Fibroblast of the aortic adventitia (primary cell): ENCODE measurements at places on chromosomes 2 and 18. TPM values are rescaled to one million over a fixed set of nuclear protein-coding genes. Genes with fewer than 3 reads are reported as not detected.

DNA sequence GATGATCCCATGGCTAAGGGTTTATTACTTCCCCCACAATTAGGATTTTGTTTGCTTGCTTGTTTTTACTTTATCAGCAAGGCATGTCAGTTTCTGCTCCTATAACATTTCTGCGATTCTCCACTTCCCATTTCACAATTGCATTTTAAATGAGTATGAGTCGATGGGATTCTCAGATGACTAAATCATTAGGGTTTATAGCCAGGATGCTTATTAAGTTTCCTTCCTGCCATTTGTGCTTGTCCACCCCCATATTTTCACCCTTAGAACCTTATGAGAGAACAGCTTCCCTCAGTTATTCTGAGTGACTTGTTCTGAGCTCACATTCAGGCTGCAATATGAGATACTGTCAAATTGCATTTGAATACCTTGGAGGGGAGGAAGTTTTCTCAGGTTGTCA, 37.9 kb upstream of the C1GALT1C1L start:
- DNase-seq, result peak; percentile 30

The NAPG gene
- 44.6 and 73.6 TPM in 2 replicates for total RNA-seq

The CCDC141 gene
- 1.8 and 2.7 TPM in 2 replicates for total RNA-seq

The COL4A3 gene
- total RNA-seq, result 0.08 and 1.3 TPM in 2 replicates

GRCh38 chr18:13191779-13192178, 26.8 kb upstream of the LDLRAD4 start:
- no peak for DNase-seq

DNA sequence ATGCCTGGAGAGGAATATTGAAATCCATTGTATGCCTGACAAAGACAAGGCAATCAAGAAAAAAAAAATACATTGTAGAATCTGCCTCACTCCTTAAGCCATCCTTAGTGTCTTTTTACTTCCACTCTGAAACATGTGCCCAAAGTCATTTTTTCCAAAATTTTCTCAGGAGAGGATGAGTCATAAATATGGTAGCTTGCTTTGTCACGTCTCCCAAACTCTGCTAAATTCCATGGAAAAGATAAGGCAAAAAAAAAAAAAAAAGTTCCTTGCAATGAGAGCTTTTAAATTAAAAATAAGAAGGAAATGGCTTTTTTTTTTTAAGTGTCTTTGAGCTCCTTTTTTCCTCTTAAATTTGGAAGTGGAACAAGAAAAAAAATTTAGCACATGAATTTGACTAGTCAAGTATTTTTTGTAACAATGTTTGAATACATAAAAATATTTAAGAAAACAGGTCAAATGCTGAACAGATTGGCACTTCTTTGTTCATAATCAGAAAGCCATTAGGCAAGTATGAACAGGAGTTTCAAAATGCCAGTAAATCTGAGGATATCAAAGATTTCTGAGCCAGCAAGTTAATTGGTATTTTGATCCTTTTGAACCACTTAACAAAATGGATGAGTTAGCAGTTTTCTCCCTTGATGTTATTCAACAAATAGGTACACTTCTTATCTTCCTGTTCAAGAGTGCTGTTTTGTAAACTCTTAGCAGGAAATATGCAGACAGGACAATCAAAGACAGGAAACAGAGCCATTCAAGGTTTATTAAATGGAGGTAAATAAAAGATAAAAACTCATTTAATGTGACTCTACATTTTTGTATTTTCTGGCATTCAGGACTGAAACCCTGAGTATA, 247.3 kb upstream of the SP5 start:
- peak; percentile 22 for DNase-seq

DNA sequence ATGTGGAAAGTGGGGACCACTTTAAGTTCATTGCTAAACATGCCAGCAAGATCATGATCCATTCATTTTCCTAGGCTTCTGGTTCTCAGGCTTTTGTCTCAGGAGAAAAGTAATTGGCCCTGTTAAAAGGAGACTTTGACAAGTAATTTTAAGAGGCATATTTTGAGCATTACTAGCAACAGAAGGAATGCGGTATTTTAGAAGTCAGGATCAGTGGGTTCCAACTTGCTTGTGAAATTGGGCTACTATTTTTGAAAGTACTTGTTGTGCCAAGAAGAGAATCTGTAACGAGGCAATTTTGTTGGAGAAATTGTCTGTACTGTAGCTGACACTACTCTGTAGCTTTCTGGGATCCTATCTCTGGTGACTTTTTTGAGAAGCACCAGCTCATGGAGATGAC, 59.4 kb downstream of the CERS6 start:
- DNase-seq, result peak; percentile 92

DNA sequence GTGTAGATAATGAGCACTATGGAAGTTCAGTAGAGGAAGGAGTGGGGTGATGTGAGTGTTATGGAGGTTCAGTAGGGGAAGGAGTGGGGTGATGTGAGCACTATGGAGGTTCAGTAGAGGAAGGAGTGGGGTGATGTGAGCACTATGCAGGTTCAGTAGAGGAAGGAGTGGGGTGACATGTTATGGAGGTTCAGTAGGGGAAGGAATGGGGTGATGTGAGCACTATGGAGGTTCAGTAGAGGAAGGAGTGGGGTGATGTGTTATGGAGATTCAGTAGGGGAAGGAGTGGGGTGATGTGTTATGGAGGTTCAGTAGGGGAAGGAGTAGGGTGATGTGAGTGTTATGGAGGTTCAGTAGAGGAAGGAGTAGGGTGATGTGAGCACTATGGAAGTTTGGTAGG, 116.3 kb upstream of the SMAD7 start:
- DNase-seq, result no peak

- DNase-seq, result no peak
Measured at GRCh38 chr2:239225371-239225851, 175.4 kb downstream of the HDAC4 start.

GRCh38 chr2:152740743-152741328, 22.4 kb downstream of the ARL6IP6 start:
- DNase-seq, result peak; percentile 79

- DNase-seq, result no peak
Measured at GRCh38 chr2:167069855-167070254, 181.6 kb downstream of the XIRP2 start.

- DNase-seq, result no peak
Measured at GRCh38 chr2:39378968-39379367, 58.1 kb downstream of the MAP4K3 start.

The NMUR1 gene
- not detected in 2 replicates for total RNA-seq

DNA sequence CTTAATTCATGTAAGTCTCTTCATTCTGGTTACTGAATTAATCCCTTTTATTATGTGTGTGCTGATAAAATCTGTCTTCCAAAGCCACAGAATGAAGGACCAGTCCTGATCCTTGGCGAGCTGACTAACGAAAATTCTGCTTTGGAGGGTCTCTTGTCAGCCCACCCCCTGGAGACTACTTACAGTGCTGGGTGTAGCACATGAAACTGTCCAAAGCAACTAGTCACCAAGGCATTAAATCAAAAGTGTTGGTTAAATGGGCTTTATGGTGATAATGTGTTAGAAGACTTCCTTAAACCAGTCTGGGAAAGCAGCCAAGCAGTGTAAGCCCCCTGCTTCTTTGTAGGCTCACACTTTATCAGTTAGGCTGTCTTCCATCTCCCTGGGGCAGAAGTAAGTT, 420.2 kb downstream of the SUCLG1 start:
- no peak for DNase-seq

The TMEM247 gene
- not detected in 2 replicates for total RNA-seq

The ACAA2 gene
- 56.8 and 80.1 TPM in 2 replicates for total RNA-seq

DNA sequence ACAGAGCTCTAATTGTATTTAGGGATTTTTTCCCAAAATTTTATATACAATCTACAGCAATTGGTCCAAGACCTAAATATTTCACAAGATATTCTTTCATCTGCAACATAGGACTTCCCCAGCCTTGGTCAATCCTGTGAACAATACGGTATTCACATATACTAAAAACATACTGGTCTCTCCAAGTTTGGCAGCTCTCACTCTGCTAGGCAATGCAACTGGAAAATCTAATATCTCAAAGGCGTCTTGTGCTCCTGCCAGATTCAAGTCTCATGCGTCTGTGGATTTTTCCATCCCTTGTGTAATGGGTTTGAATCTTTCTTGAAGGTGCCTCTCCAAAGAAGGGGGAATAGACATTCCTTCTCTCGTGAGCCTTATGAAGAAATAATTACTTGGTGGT, 27.4 kb upstream of the MBOAT2 start:
- peak; percentile 71 for DNase-seq

DNA sequence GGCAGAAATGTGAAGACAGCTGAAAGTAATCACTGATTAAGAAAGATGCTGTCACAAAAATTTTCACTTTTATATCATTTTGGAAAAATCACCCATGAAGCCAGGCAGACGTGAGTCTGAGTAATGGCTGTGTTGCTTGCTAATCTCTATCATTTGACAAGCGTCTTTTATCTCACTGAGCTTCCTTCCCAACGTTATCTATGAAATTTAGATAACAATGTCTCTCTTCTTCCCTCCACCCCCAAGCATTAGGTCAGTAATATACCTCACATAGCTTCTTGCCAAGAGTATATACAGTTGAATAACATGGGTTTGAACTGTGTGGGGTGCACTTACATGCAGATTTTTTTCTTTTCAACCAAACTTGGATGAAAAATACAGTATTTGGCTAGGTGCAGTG, 388.6 kb upstream of the NRXN1 start:
- peak; percentile 0 for DNase-seq

DNA sequence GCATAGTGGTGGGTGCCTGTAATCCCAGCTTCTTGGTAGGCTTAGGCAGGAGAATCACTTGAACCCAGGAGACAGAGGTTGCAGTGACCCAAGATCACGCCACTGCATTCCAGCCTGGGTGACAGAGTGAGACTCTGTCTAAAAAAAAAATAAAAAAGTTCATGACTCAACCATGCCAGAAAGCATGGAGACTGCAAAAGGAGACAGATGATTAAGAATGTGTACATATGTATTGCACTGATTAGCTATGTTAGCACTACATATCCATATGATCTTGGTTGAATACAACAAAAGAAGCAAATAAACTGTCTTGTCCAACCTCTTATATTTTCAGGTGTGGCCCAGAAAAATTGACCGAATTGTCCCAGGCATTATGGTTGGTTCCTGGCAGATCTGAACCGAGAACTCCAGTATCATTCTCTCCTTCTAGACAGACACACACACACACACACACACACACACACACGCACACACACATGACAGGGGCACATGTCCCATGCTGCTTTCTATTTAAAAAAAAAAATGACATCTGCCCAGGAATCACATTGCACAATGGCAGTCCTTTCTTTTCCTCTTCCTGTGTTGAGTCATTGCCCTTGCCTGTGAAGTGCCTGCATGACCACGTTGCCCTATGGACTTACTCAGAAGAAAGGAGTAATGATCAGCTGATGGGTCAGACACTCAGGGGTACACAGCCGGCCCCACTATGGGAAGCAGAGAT, 65.6 kb downstream of the MYCN start:
- no peak for DNase-seq

The ERFE gene
- 2.8 and 3.4 TPM in 2 replicates for total RNA-seq

DNA sequence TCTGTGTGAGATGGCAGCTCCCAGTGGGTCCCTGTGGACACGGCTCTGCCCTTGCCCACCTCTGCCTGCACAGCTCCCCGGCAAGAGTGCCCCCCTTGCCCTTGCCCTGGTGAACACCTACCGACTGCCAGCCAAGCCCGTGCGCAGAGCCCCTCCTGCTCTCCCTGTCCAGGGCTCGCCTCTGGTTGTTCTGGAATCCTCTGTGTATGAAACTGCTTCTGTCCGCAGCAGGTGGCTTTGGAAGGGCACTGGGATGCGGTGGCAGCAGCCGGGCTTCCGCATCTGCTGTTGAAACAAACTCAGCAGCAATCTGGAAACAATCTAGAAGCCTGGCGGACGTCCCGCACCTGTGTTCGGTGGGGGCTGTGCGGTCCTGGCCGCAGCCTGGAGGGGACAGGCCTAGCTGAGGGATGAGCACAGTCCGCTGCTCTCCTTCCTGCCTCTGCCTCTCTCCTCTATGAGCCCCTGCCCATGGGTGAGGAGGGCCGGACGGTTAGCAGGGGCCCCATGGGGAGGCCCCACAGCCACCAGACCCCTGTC, 34.0 kb upstream of the KLF11 start:
- no peak for DNase-seq

DNA sequence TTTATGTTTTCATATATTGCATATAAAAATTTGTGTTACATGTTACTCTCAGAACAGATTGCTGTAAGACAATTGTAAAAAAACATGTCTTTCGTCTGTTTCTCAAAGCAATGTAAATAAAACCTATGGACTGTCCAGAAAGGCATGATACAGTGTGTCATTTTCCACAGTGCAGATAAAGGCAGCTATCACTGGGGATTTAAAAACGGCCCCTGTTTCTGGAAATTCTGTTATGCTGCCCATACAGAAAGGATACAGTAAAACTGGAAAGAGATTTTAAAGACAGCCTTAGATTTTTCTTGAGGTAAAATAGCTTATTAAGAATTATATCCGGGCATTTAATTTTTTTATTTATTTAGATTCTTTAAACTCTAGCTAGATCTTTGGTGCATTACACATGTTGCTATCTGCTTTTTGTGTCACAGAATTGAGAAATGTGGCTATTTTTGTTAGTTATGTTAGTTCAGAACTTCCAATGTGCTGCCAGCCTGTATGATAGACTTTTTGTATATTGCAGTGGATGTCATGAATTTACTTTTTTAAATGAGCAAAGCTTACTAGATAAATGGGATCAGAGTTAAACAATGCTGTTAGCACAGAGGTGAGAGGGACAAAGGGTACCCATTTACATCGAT, 859 bp upstream of the INO80D start:
- DNase-seq, result peak; percentile 29

The CHRND gene
- not detected in 2 replicates for total RNA-seq

GRCh38 chr2:189534854-189535832, 45.4 kb downstream of the SLC40A1 start:
- peak; percentile 72 for DNase-seq

The IL36B gene
- not detected in 2 replicates for total RNA-seq

DNA sequence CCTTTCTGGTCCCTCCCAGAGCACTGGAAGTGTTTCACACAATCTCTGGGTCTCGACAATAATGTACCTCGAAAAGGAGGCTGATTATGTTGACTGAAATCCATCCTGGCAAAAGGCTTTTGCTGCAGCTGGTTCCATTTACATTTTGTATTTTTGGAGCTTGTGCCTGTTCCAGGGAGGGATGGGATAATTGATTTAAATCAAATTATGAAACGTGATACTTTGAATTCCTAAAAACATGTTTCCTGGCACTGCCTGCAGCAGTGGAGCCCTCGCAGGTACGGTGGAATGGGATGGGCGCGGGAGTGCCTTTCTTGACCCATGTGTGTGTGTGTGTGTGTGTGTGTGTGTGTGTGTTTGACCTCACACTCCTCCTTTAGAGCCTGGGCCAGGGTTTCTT, 455.5 kb upstream of the MEIS1 start:
- DNase-seq, result no peak

GRCh38 chr18:74496508-74497323, 553 bp downstream of the CNDP2 start:
- peak; percentile 52 for DNase-seq

- no peak for DNase-seq
Measured at GRCh38 chr18:55248495-55248894, 289.2 kb upstream of the CCDC68 start.

- DNase-seq, result no peak
Measured at GRCh38 chr18:60503199-60503598, 130.6 kb upstream of the MC4R start.

The CCDC74B gene
- 9.7 and 12.2 TPM in 2 replicates for total RNA-seq
